ENCODE measurements at places on chromosomes 2 and 18. TPM values are rescaled to one million over a fixed set of nuclear protein-coding genes. Genes with fewer than 3 reads are reported as not detected.

Gene WDCP
- 18.2 TPM for total RNA-seq

Gene TUBA4B
- total RNA-seq, result not detected

Gene SCN7A
- total RNA-seq, result 0.29 TPM

Gene MAB21L4
- total RNA-seq, result 0.20 TPM

Gene C1QL2
- not detected for total RNA-seq

Gene ANKRD62
- not detected for total RNA-seq

Gene HNMT
- 18.0 TPM for total RNA-seq

Gene TEKT4
- total RNA-seq, result not detected

Gene SLC14A1
- not detected for total RNA-seq

Gene ANKRD30BL
- 0.18 TPM for total RNA-seq

Gene UBE2E3
- 84.2 TPM for total RNA-seq

Gene SRSF7
- 149 TPM for total RNA-seq
